Smooth muscle cell of bladder (primary cell): ENCODE measurements at places on chromosomes 7 and 10. TPM values are rescaled to one million over a fixed set of nuclear protein-coding genes. Genes with fewer than 3 reads are reported as not detected.

Gene SPACDR
- total RNA-seq = 0.14 and 0.28 TPM in 2 replicates

Gene MYH16
- total RNA-seq = not detected in 2 replicates

Gene NKX2-3
- total RNA-seq = not detected in 2 replicates

Gene FAM237B
- under 0.01 TPM in 1 of 2 replicates, not detected in the other for total RNA-seq

Gene CRHR2
- total RNA-seq = not detected in 2 replicates

Gene FKBP9
- 423 and 558 TPM in 2 replicates for total RNA-seq

Gene MAGI2
- 8.2 and 8.5 TPM in 2 replicates for total RNA-seq

Gene GRID2IP
- not detected in 2 replicates for total RNA-seq

Gene SLC16A12
- total RNA-seq = not detected in 2 replicates
